Endothelial cell (in vitro differentiated cells): ENCODE measurements at places on chromosomes 5 and 9.

DNA sequence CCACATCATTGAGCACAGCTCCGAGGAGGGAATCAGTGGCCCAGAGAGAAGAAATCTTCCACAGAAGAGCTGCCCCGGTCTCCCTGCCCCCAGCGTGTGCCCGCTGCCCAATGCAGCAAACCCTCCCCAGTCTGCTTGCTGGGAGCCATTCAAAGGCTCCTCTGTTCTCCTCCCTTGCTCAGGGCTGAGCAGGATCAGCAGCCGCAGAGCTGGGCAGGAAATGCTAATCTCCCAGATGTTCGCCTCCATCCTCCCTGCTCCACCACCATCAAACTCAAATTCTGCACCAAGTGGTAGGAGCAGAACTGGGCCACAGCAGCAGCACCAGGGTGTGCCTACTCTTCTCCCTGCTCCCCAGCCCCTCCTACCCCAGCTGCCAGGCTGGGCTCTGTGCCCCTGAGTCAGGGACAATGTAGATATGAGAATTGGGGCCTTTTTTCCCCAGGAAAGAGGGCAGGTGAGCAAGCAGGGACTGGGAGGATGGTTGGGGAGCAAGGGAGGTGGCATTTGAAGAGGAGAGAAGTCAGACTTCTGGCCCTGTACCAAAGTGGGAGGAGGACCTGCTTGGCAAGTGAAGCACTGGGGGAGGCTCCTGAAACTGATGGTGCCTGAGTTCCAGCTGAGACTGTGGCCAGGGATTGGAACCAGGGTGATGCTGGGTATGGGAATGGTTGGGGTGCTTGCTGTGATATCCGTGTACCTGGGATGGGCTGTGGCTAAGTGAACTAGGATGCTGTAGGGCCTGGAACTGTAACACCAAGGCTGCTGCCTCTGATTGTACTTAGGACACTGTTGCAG is 1.9 kb upstream of the PCDH1 start:
- no peak for DNase-seq

- DNase-seq, result no peak
Observed at GRCh38 chr5:103247118-103247517, 11.4 kb upstream of the MACIR start.

DNA sequence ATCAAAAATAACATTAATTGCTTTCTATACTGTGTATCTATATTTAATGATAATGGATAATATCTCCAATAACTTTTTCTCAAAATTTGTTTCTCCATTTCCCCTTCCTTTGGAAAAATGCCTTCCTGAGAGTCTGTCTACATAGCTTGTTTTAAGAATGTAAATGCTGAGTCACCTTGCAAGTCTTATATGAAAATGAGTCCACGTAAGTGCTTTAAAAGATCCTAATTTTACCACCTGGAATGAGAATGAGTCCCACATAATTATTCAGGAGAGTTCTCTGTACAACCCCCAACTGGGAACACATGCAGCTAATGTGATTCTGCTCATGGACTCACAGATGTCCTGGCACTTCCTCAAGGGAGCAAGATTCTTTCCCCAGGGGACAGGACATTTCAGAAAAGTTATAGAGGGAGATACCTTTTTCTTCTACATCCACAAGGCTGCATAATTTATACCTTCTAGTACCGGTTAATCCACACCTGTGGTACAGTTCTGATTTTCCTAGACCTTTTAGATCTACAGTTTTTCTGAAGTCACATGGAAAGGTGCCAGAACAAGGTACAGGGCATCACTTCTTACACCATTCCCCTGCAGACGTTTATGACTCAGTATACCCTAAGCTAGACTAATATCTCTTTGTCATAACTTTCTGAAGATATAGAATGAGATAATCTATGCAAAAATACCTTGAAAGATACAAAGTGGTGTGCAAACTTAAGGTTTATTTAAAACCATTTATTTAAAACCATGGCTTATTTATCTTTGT is 314.1 kb downstream of the CETN3 start:
- no peak for DNase-seq

GRCh38 chr5:156913719-156914370 is 49.2 kb downstream of the TIMD4 start:
- DNase-seq, result no peak

DNA sequence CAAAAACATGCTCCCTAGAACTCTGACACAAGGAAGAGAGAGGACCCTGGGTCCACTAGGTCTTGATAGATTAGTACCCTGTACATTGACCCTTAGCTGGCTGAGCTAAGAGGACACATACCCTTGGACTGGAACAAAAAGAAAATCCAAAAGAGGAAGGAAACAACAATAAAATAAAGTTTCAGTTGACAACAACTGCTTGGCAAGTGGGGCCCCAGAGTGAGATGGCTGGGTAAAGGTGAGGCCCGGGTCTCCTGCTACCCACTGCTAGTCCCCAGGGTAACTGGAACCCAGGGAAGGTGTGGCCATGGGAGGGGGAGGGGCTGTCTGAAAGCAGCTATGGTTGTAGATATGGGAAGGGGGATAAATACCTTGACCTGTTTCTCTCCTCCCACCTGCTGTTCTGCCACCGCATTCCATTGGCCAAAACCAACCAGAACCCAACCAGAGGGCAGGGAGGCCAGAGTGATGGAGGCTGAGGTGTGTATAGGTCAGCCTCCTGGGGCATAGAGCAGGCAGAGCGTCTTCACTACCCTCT is 11.7 kb downstream of the TAL2 start:
- DNase-seq, result no peak

GRCh38 chr5:1507961-1508658 is 15.7 kb downstream of the LPCAT1 start:
- no peak for DNase-seq

GRCh38 chr9:90854637-90855175 is 53.1 kb downstream of the SYK start:
- no peak for DNase-seq

DNA sequence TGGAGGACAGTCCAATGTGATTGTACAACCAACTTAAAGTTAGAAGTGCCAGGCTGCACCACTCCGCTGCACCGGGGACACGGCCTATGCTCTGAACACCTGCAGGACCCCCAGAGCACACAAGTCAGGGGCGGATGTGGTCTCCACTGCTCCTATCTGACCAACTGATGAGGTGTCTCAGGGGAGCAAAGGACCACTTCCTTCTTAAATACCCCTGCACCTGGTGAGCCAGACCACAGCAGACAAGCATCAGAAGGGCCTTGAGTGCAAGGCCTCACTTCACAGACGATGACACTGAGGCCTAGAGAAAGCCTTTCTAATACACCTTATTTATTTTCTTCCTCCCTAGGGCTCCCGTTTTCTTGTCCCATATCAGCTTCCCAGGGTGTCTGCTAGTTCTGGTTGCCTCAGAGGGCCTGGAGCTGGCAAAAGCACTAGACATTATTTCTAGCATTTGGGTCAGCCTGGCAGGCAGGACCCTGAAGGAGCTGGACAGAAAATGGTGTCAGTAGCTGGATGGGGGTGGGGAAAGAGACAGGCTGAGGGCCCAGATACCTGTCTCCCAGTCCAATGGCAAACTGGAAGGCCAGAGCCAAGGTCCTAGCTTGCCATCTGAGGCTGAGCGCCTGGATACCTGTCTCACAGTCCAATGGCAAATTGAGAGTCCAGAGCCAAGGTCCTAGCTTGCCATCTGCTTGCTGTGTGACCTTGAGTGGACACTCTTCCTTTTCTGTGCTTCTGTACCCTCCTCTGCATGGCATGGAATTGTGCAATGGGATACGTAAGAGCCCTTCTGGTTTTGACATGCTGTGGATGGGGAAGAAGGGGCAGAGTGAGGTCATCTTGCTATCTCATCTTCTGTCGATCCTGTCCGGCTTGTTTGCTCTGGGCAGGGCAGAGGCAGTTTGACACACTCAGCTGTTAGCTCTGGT is 9.0 kb downstream of the CCDC69 start:
- DNase-seq, result no peak

DNA sequence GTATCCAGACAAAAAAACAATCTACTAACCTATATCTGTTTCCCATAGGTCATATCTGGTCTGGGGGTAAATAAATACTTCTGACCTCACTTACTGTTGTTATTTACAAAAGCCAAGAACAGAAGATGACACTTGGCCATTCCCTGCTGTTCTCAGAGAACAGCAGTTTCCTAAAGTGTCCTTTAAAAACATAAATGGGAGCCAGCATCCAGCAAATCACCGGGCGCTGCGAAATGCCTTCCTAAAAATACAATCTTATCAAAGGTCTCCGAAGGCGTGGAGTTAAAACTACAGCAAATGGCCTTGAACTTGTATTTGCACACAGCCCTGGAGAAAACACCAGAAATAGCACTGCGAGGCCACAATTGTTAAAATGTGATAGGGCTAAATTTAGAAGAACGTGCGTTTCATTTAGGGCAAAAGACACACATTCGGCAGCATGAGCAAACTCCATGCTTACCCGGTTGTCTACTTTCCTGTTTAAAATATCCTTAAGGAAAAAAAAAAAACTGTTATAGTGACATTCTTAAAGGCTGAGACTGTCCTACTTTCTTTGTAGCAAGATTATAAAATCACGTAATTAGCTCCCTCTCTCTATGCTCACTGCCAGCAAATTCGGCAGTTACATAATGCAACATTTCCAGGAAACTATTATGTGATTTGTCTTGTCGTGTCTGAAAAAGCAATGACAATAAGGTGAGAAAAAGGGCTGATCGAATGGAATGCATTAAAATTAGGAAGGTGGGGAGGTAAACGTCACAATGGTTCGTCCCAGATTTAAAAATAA is 1.5 kb downstream of the NFIL3 start:
- DNase-seq, result no peak

- no peak for DNase-seq
Observed at GRCh38 chr9:131382850-131383729, 10.8 kb upstream of the PRRC2B start.

GRCh38 chr5:124104344-124104743 is 592.4 kb downstream of the CSNK1G3 start:
- DNase-seq, result no peak

DNA sequence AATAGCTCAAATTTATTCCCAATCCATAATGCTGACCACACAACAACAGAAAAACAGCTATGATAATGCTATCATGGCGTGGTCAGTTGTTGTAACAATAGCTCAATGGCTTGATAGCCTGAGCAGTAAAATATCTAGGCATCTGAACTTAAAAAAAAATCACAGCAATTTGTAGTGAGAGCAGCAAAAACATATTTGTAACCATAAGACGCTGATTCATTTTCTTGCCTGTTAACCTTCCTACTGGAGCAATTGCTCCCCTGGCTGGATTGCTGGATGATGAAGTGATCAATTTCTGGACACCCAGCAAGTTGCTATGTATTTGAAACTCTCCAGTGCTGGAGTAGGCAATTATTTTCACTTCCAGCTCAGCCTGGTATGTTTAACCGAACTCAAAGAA is 115.1 kb downstream of the PCSK1 start:
- no peak for DNase-seq

DNA sequence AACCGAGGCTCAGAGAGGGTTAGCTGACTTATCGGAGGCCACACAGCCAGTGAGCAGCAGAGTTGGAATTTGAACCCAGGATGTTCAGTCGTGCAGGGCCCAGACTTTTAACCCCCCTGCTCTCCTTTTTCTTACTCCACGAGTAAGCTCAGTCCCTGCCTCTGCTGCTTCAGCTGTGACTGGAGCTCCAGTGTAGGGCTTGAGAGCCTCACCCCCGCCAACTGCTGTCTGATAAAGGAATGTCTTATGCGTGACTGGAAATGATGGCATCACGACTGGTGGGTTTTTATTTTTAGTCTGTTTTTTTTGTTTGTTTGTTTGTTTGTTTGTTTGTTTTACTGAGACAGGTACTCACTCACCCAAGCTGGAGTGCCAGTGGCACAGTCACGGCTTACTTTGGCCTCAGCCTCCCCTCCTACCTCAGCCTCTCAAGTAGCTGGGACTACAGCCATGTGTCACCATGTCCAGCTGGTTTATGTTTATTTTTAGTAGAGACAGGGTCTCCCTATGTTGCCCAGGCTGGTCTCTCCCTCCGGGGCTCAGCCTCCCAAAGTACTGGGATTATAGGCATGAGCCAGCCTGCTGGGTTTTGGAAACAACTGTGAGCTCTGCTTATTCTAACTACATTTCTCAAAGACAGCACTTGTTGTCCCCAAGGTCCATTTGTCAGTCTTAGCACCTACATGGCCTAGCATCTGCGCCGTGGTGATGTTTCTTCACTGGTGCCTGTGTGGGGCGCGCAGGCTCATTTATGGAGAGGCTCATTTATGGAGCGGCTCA is 52.5 kb upstream of the NCS1 start:
- no peak for DNase-seq

DNA sequence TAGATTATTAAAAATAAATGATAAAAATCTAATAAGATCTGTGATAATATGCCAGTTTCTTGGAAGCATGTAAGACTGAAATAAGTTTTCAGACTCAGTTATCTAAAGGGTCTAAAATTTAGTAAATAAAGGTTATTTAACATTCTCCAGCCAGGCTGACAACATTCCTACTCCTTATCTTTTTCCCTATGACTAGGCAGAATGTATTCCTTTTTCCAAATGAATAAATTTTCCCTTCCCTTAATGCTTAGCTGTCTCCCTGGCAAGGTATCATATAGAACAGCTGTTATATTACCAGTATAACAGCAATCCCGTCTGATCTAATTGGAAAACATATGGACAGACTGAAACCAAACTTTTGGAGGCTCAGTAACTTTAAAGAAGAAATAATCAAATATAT is 13.0 kb downstream of the MEGF9 start:
- DNase-seq, result no peak

- DNase-seq, result no peak
Observed at GRCh38 chr9:132049900-132050299, 29.8 kb downstream of the MED27 start.

- DNase-seq, result no peak
Observed at GRCh38 chr5:456351-457194, 13.6 kb downstream of the EXOC3 start.

- DNase-seq, result no peak
Observed at GRCh38 chr9:87310827-87311523, 186.7 kb upstream of the DAPK1 start.

DNA sequence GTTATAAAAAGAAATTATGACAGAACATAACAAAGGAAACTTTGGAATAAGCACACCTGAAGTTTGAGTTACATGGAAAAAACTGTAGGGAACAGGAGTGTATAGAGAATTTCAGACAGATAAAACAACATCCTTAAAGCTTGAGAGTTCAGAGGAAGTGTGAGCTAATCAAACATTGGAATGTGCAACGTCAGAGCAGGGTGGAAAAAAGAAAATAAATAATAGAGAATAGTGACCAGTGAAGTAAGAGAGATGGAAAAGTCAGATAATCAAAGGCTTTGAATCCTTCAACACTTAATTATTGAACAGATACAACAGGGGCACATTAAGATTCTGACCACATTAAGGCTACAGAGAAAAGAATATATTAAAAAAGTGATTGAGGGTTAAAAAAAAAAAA is 128.5 kb upstream of the CDH10 start:
- DNase-seq, result no peak
